ENCODE measurements at places on chromosomes 16 and 17.
A peak's percentile ranks its signal among the peaks of the same experiment; 100 is the strongest.

GRCh38 chr17:10099051-10099571, 99.3 kb downstream of the GAS7 start:
- DNase-seq = no peak

GRCh38 chr16:2924901-2925755, 13.4 kb downstream of the FLYWCH1 start:
- DNase-seq = no peak

GRCh38 chr17:18017958-18018357, 21.0 kb downstream of the ATPAF2 start:
- DNase-seq = no peak

- peak; percentile 54 for DNase-seq
Observed at GRCh38 chr16:31181102-31181830, 1.3 kb downstream of the FUS start.

DNA sequence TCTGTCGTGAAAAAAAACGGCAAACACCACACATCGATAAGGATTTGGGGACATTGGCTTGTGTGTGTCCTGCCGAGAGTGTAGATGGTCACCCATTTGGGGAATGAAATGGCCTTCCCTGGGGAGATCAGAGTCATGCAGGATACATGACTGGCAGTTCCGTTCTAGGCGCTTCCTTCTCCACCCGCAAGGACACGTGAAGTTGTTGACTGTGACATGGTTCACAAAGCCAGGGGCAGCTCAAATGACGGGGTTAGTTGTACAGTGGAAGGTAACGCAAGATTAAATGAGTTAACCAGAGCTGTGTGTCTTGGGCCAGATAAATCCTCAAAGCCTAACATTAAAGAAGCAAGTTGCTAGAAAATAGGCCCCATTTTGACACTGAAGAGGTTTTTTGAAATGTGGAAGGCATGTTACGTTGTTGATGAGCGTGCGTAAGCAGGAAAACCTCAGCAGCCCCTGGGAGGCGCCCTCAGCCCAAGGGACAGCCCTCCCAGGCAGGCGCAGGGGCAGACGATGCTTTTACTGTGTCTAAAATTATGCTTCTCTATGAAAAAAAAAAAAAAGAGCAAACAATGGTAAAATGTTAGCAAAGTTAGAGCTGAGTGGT, 35.9 kb upstream of the CHMP6 start:
- DNase-seq = no peak

DNA sequence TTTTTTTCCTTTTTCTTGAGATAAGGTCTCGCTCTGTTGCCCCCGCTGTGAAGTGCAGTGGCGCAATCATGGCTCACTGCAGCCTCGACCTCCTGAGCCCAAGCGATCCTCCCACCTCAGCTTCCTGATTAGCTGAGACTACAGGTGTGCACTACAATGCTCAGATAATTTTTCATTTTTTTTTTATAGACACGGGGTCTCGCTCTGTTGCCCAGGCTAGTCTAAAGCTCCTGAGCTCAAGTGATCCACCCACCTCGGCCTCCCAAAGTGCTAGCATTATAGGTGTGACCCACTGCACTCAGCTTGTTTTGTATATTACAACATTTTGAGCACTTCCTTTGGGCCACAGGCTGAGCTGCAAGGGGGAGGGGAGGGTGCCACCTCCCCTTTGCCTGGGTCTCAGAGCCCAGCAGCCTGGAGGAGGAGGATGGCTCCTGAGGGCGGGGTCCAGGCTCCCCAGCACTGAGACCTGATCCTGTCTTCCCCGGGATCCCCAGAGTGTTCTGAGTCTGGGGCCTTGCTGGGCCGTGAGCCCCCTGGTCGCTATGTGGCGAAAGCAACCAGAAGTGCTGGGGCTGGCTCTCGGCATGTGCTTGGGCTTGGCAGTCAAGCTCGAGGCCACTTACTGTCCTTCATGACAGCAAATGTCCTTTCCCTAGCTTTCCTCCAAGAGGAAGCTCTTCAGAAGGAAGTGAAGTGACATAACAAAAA, 8.1 kb downstream of the DEF8 start:
- no peak for DNase-seq

GRCh38 chr17:64009571-64010402, 10.6 kb downstream of the ICAM2 start:
- no peak for DNase-seq

DNA sequence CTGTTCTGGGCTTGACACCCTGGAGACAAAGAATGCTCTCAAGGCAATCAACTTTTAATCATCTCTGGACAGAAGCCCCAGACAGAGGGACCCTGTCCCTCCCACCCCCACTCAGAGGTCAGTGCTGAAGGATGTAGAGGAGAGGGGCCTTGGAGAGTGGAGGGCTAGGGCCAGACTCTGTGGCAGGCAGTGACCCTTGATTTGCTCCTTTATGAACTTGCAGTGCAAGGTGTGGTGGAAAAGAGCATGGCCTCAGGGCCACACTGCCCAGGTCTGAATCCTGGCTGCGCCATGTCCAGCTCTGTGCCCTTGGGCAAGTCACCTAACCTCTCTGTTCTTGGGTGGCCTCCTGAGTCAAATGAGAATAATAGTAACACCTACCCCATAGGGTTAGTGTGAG, 134.3 kb downstream of the TMEM132E start:
- no peak for DNase-seq

- DNase-seq = no peak
Observed at GRCh38 chr17:8925808-8926207, 39.7 kb downstream of the PIK3R5 start.

- peak; percentile 61 for DNase-seq
Observed at GRCh38 chr17:4950075-4950745, 709 bp upstream of the ENO3 start.

DNA sequence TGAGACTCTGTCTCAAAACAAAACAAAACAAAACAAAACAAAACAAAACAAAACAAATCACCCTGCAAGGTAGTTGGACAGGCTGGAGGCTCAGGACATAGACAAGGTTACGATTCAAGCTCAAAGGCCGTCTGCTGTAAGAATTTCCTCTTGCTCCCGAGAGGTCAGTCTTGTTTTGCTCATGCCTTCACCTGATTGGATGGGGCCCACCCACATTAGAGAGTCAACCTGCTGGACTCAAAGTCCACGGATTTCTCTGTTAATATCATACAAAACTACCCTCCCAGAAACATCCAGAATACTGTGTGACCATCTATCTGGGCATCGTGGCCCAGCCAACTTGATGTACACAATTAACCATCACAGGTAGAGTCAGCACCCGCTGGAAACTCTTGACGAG, 330.0 kb upstream of the EEF2KMT start:
- DNase-seq = no peak

GRCh38 chr17:49946964-49947584, 21.9 kb upstream of the DLX4 start:
- no peak for DNase-seq

- DNase-seq = no peak
Observed at GRCh38 chr16:78773706-78774105, 674.3 kb downstream of the WWOX start.

GRCh38 chr16:74760007-74760767, 14.4 kb downstream of the FA2H start:
- DNase-seq = no peak

- no peak for DNase-seq
Observed at GRCh38 chr16:82192665-82193064, 22.6 kb upstream of the MPHOSPH6 start.

DNA sequence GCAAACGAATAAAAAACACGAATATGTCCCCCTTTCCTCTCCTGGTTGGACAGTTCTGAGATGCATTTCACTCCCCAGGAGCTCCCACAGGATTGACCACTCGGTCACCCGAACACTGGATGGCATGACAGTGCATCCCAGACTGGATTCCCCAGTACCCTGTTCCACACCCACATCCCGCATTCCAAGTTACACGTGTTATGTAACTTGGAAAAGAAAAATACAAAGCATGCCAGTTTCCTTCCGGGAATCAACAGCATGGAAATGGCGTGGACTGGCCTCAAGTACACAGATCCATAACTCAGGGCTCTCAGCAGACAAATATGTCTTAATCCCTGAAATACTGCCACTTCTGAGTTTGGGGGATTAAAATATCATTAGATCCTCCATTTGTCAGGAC, 12.6 kb upstream of the KLHL36 start:
- no peak for DNase-seq

DNA sequence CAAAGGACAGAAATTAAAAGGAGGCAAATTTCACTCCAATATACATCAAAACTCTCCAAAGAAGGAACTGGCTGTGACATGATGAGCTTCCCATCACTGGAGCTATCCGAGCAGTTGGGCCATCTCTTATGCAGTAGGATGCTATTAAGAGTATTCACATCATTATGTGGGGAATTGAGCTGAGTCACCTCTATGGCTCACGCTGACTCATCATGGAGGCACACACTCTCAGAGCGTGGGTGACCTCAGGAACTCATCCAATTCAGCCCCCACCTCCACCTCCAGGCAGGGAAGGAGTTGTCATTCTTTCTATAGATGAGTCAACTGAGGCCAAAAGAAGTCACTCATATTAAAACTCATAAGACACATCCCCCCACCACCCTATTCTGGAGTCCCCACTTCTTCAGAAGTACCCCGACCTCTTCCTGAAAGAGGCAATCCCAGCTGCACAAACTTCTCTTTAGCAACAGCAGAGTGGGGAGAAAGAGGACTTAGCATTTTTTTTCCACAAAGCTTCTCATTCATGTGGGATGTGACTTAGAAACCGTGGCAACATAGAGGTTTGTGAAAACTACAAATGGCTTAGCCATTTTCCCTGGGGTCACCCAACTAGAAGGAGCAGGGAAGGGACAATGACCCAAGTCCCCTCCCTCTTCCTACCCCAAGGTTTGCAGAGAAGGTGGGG, 32.5 kb downstream of the ABCC12 start:
- no peak for DNase-seq

- DNase-seq = no peak
Observed at GRCh38 chr17:20074001-20074400, 64.8 kb downstream of the SPECC1 start.

- no peak for DNase-seq
Observed at GRCh38 chr17:40192961-40193360, 15.7 kb downstream of the RAPGEFL1 start.

DNA sequence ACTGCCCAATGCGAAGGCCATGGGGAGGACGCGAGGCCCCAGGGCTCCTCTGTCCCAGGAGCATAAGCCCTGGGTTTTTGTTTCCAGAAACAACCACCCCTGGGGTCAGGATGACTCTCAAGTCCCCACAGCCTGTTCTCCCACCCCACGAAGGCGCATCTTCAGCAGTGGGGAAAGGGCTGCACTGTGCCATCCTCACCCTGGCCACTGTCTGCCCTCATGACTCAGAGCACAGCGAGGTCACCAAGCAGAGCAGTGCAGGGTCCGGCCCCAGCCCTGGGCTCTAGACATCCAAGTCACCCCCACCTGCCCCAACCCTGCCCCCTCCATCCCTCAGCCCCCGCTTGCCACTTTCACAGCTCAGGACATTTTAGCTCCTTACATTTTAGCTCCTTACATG, 22.7 kb upstream of the KSR1 start:
- no peak for DNase-seq

GRCh38 chr16:4086153-4086552, 30.1 kb downstream of the ADCY9 start:
- no peak for DNase-seq

GRCh38 chr17:68424861-68425260, 32.4 kb downstream of the WIPI1 start:
- DNase-seq = no peak

DNA sequence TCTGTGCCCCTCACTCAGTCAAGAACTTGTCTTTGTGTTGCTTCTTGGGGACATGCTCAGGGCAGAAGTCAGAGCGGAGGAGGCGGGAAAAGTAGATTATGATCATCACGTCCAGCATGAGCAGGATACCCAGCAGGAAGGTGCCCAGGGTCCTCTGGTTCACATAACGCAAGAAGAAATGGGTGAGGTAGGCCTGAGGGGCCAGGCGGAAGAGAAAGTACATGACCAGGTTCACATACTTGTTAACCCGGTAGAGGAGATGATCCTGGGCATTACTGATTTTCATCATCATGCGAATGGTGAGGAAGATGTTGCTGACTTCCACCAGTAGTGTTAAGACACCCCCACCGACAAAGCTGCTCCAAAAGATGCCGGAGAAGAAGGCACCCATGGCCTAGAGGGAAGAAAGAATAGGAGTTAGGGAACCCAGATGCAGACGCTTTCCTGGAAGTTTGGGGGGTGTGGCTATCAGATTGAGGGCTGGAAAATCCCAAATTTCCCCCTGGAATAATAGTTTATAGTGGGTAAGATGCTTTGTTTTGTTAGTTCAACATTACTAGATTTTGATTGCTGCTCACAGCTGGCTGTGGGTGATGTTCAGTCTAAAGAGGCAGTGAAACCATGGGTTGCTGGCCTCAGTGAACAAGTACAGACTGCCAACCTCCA, 1.4 kb downstream of the TLCD1 start:
- DNase-seq = no peak

- DNase-seq = no peak
Observed at GRCh38 chr16:64869781-64870180, 252.1 kb downstream of the CDH11 start.

GRCh38 chr17:63540590-63540989, 9.7 kb upstream of the DCAF7 start:
- DNase-seq = no peak

DNA sequence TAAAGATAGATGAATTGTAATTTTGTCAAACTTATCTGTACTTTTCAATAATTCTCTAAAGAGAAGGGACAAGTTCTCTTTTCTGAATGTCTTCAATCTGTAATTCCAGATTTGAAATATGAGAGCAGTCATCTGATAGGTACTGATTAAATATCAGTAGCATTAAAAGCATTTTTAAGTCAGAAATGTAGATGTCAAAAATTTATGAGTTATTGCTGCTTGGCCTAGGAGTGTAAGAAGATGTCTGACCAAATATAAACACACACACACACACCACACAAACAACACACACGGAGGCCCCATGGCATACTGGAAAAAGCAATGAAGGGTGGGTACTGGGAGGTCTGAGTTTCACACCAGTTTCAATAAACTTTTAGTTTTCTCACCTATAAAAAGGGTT, 2.4 kb upstream of the TOB1 start:
- no peak for DNase-seq
